Trophoblast cell (in vitro differentiated cells and primary cell): ENCODE measurements at places on chromosomes 11 and 22.

DNA sequence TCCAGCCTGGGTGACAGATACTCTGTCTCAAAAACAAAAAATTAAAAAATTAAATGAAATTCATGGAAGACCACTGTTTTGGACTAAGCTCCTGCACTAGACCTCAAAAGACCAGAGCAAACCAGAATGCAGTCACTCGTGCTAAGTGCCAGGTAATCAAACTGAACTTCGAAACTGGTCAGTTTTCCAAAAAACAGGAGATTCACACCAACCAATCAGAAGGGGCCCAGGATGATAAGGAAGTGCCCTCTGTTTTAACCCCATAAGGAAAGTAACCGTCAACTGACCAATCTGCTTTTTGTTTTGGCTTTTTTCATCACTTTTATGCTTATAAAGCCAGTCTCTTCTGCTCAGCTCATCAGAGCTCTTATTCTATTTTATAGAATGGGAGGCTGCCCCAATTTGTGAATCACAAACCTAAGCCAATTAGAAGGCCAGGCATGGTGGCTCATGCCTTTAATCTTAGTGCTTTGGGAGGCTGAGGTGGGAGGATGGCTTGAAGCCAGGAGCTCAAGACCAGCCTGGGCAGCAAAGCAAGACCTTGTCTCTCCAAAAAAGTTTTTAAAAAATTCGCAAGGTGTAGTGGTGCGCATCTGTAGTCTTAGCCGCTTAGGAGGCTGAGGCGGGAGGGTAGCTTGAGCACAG lies 10.1 kb upstream of the TOP3B start:
- DNase-seq: no peak
- no peaks in the 10 kb centered on the region for H3K36me3 ChIP-seq
- H3K27me3 ChIP-seq: peaks cover 2% of the 10 kb centered on the region
- H3K4me3 ChIP-seq: no peak overlapping the region
- no peak overlapping the region for H3K27ac ChIP-seq

GRCh38 chr11:57476047-57476756 lies 15.9 kb downstream of the RTN4RL2 start:
- peaks cover 33% of the 10 kb centered on the region for H3K27me3 ChIP-seq
- no peaks in the 10 kb centered on the region for H3K36me3 ChIP-seq
- H3K4me3 ChIP-seq: peak overlapping the region; percentile 33
- no peak for DNase-seq
- no peak overlapping the region for H3K27ac ChIP-seq

DNA sequence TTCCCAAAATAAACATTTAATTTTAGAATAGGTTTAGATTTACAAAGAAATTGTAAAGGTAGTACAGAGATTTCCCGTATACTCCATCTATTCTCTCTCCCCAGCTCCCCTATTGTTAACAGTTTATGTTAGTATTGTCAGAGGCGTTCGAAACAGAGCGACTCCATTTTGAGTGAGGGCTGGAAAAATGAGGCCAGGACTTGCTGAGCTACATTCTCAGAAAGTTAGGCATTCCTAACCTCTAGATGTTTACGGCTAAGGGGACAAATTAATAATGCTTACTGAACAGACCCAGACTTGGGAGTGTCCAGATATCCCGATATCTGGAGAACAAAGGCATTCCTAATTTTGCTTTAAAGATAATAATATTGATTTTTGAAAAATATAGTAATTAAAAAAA lies 12.4 kb upstream of the NUP160 start:
- DNase-seq: peak; percentile 95
- peak overlapping the region; percentile 74 for H3K27ac ChIP-seq
- H3K36me3 ChIP-seq: no peaks in the 10 kb centered on the region
- H3K4me1 ChIP-seq: peaks cover 8% of the 10 kb centered on the region
- H3K4me3 ChIP-seq: no peak overlapping the region

DNA sequence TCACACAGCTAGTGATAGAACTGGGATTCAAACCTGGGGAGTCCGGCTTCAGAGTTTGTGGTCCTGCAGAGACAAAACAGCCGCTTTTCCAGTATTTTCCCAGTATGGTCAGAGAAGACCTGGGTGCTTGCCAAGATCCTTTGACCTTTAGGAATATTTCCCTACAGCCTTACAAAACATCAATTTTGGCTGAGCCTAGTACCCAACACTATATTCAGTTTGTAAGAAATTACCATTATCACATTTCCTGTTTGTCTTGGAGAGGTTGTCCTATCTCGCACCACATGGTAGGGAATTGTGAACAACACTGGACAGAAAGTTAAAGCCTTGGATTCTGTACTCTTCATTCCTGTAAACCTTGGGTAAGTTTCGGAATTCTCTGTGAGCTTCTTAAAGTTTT lies 10.7 kb upstream of the NEU3 start:
- H3K4me1 ChIP-seq: no peaks in the 10 kb centered on the region
- no peaks in the 10 kb centered on the region for H3K27me3 ChIP-seq
- H3K4me3 ChIP-seq: no peak overlapping the region
- H3K36me3 ChIP-seq: peaks cover 19% of the 10 kb centered on the region

- H3K27me3 ChIP-seq: no peaks in the 10 kb centered on the region
- no peak overlapping the region for H3K27ac ChIP-seq
- no peak overlapping the region for H3K4me3 ChIP-seq
- H3K36me3 ChIP-seq: no peaks in the 10 kb centered on the region
- peaks cover 16% of the 10 kb centered on the region for H3K4me1 ChIP-seq
Measured at GRCh38 chr11:120013325-120014250, 124.3 kb downstream of the TRIM29 start.

- peaks cover 2% of the 10 kb centered on the region for H3K36me3 ChIP-seq
- H3K4me3 ChIP-seq: no peak overlapping the region
- H3K4me1 ChIP-seq: peaks cover 12% of the 10 kb centered on the region
- DNase-seq: no peak
- no peak overlapping the region for H3K27ac ChIP-seq
Measured at GRCh38 chr22:45421349-45422055, 8.0 kb downstream of the RIBC2 start.

GRCh38 chr11:108902027-108902469 lies 237.2 kb downstream of the DDX10 start:
- H3K27me3 ChIP-seq: no peaks in the 10 kb centered on the region
- no peak overlapping the region for H3K4me3 ChIP-seq
- no peaks in the 10 kb centered on the region for H3K4me1 ChIP-seq
- DNase-seq: no peak
- H3K36me3 ChIP-seq: no peaks in the 10 kb centered on the region
